ENCODE measurements at places on chromosomes 3 and 15.

DNA sequence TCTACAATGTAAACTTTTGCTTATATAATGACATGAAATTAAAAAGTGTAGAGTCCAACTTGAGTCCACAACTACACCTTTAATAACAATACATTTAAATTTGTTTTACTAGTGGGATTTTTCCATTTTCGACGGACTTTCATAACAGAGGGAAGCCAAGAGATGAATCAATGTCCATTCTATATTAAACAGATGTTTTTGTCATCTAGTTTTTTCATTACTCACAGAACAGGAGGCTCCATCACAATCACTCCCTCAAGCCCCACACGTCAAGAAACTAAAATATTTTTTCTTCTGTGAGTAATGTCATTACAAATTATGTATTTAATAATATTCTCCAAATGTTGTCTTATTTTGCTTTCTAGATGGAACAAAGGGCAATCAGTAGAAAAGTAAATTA is 932.9 kb downstream of the ROBO1 start:
- DNase-seq: no peak

- DNase-seq: no peak
These were observed 158.6 kb downstream of the RAP2B start for GRCh38 chr3:153320585-153321128.

DNA sequence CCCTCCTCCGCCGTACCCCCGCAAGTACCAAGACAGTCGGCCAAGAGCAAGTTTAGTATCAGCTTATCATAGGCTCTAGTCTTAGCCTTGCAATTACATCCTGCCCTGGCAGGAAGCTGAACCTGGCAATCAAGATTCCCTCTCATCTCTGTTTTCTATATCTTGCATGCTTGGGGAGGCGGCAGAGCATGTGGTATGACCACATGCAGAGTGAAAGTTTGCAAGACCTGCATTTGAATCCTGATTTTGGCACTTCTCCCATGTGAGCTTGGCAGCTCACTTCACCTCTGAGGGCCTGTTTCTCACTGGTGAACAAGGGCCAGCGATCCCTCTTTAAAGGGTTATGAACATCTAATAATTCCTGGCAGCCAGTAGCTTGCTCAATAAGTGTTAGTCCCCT is 106.1 kb upstream of the FRMD4B start:
- no peak for DNase-seq

GRCh38 chr3:23889386-23889785 is 27.4 kb downstream of the NKIRAS1 start:
- DNase-seq: no peak

DNA sequence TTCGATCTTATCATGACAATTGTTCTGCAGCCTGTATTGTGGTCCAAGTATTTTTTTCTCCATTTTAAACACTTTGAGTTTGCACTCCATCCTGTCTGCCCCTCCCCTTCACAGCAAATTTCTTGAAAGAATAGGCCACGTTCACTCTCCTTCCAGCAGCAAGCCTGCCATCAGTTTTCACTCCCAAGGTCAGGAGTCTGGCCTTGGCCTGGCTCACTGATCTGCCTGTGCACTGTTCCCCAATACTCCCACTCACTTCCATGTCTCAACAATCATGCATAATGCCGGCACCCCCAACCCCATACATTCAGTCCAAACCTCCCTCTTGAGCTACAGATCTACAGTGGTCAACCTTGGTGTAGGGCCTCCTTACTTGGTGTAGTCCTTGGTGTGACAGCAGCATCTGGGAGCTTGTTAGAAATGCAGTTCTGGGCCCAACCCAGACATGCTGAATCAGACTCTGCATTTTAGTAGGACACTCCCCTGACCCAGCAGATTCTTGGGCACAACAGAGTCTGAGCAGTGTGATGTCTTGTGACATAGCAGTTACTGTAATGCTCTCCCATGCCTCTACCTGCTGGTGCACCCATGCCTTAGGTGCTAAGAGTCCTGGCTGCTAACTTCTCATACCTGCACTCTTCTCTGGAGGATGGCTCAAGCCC is 58.3 kb upstream of the XCR1 start:
- no peak for DNase-seq

DNA sequence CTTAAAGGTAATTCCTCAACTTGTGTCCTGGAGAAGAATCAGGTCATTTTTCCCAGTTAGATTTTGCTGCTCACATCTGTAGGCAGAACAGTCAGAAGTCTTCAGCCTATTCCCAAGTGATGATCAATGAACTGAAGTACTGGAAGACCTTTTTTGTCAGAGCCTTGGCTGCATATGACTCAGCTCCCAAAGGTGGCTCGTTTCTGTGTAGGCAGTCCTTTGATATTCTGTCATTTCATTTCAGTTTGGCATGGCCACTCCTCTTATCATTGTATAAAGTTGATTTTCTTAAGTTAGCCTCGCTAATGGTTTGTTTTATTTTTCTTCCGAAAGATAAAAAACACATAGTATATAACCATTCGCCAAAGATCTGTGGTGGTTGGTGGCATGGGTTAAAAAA is 90.7 kb downstream of the KLHL25 start:
- DNase-seq: no peak

DNA sequence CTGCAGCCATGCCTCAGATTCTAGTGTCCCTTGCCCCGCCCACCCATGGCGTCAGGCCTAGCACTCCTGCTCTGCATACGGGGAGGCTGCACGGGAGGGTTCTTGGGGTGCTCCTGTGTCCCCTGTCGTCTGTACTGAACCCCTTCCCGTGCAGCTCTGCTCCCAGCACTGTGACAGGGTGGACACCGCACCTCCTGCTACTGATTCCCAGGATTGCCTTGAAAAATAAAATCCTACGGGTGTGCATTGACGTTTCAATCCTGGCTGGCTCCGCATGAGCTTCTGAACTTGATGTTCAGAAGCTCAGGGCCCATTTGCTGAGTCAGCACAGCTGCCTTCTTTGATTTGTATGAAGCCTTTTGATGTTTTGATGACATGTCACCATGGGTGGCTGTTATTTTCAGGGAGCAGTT is 176.4 kb downstream of the APBA2 start:
- no peak for DNase-seq

- no peak for DNase-seq
These were observed 854 bp downstream of the CLEC3B start for GRCh38 chr3:45026957-45027356.

DNA sequence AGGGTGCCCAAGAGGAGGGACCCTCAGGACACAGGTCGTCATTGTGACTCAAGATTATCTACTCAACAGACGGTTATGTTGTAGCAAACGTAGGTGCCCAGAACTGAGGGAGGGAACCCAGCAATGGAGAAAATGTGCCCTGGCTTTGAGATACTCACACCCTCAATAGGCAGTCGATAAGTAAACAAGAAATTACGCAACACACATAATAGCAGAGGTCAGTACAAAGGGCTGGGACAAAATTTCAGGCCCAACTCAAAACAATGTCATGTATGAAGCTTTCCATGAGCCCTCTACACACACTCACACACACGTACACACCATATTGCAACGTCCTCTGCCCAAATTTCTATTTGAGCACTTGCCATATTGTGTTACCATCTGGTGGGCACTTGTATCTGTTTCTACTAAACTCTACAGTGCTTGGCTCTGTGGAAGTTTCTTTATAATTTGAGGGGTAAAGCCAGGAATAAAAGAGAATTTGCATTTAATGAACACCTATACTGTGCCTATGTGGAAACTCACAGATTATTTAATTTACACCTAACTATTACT is 114.6 kb upstream of the TRIM42 start:
- DNase-seq: no peak

DNA sequence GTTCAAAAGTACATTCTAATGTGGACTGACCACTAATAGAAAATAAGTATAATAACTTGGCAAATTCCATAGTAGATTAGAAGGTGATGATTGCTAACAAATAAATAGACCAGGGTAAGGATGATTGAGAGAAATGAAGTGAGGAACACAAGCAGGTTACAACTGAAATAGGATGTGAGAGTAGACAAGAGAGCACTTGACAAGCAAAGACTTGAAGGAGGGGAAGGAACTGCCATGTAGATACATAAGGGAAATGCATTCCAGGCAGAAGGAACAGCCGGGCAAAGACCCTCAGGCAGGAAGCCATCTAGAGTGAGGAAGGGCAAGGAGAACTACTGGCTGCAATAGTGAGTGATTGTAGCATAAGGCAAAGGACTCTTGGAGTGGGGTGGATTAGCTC is 5.0 kb downstream of the PLA1A start:
- DNase-seq: no peak

All from GM19239 (cell line).